AG04450 (cell line): ENCODE measurements at places on chromosomes 6 and 20. TPM values are rescaled to one million over a fixed set of nuclear protein-coding genes. Genes with fewer than 3 reads are reported as not detected.

DNA sequence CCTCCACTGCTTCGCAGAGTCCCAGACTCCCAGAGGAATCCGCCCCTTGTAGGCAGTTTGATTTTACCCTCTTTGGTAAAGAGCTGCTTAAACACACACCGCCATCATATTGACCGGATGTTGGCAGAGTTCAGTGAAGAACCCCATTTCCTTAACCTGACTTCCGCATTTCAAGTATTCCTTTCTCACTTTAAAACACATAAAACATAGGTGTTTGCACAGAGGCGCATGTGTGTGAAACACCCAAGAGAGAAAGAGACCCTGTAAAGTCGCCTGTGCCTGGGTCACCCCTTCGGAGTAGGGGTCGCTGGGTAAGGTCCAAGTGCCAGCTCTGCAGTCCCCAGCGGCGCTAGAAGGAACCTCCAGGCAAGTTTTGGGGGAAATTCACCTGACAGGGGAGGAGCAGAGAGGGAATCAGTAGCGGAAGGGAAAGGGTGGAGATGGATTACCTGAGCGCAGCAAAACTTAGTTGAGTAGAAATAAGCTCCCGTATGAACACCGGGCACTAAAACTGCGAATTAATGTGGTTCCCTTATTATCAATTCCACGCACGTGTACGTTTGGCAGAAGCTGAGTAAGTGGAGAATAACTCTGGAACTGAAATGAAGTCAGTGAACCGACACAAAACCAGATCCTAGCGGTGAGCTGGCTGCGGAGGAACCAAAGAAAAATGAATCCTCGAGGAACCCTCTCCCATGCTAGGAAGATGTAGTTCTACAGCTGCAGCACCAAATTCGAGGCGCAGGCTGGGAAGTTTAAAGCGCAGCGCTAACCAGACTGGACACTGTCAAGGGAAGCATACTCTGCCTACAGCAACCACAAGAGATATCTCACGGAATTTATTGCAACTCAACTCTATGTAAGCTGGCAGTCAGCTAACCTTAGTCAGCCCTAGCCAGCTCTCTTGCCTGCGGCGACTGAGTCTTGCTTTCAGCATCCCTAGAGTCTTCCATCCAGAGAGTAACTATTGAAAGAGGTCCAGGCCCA, 3.5 kb upstream of the HTR1B start:
- no peak for DNase-seq

DNA sequence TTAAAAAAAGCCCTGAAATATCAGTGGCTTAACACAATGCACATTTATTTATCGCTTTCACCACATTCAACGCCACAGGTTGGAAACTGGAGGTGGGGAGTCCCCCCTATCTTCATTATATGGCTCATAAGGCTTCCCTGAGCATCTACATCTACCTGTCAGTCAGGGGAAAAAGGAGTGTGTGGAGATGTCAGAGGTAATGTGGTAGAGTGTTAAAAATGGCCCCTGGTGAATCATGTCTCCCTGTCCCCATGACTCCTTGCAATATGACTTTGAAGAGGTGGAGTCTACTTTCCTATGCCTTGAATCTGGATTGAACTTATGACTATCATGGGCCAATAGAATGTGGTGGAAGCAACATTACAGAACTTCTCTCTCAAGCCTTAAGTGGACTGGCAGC, 65.5 kb upstream of the BTBD3 start:
- no peak for DNase-seq

DNA sequence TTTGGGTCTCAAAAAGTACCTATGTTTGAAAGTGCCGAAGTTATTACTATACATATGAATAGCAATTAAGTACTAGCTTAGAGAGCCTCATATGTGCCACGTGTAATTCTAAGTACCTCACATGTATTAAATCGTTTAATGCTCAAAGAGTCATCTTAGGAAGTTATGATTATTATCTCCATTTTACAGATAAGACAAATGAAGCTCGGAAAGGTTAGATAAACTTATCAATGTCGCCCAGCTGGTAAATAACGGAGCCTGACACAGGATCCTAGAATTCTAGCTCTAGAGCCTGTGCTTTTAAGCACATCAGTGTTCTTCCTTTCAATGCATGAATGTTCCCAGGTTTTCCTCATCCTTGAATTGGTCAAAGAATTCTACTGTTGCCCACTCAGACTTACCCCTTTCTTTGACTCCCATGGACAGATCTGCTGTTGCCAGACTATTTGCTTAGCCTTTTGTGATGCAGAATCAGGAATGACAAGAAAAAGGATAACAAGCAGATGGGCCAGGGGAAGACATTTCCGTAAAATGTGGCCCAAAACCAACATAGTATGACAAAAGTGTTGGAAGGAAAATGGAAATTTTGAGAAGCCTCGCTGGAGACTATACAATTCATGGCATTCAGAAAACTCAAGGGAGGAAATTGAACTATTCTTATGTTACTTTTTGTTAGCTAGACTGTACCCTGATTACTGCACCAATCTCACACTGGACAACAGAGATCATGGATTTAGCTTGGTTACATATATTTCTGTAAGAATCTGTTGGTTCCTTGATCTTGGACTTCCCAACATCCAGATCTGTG, 237.1 kb upstream of the CITED2 start:
- DNase-seq, result no peak

GRCh38 chr20:5642155-5642981, 107.8 kb upstream of the SHLD1 start:
- no peak for DNase-seq

DNA sequence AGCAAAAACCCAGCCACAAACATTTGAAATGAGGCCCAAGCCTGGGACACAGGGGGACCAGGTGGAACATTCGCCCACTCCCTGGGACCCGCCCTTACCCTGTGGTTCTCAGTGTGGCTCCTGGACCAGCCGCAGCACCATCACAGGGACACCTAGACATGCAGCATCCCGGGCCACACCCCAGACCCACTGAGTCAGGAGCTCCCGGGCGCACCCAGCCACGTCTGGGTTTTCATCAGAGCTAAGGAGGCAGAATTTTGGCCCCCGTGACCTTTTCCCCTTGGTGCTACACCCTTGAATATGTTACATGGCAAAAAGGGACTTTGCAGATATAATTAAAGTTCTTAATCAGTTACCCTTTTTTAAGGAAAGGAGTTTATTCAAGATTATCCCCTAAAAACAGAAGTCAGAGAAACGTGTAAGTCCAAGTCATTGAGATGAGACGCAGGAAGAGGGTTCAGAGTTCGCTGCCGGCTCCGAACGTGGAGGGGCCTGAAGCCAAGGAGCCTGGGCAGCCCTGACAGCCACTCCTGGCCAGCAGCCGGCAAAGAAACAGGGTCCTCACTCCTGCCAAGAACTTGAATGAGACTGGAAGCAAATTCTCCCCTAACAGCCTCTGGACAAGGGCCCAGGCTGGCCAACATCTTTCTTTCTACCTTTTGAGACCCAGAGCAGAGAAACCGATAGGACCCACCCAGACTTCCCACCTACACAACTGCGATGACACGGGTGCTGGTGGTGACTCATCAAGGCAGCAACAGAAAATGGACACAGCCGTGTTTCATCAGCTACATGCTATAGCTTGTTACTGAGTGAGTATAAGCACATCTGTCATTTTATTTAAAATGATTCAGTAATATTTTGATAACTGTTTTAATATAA, 25.3 kb downstream of the BFSP1 start:
- no peak for DNase-seq

GRCh38 chr6:27026361-27026760, 221.1 kb upstream of the PRSS16 start:
- DNase-seq, result no peak

Gene REM1
- polyA plus RNA-seq, result not detected in 2 replicates

Gene TUBB2A
- polyA plus RNA-seq, result 111 and 138 TPM in 2 replicates

Gene HLA-G
- polyA plus RNA-seq, result not detected in 2 replicates

Gene PRDM13
- not detected in 2 replicates for polyA plus RNA-seq
